ENCODE measurements at places on chromosomes 7 and 10. TPM values are rescaled to one million over a fixed set of nuclear protein-coding genes. Genes with fewer than 3 reads are reported as not detected.

Gene CDH23
- total RNA-seq, result 0.06 TPM

Gene STK32C
- total RNA-seq, result 12.6 TPM

Gene PILRA
- not detected for total RNA-seq

Gene HOXA6
- 2.1 TPM for total RNA-seq

Gene EGR2
- 0.13 TPM for total RNA-seq

Gene NKX1-2
- total RNA-seq, result not detected

Gene PIK3CG
- not detected for total RNA-seq

Gene VWA2
- total RNA-seq, result not detected

Gene OR2A12
- total RNA-seq, result not detected

Gene TRIM4
- total RNA-seq, result 32.5 TPM

Gene MNX1
- not detected for total RNA-seq

Gene MTURN
- total RNA-seq, result 18.8 TPM

Gene CCL26
- total RNA-seq, result not detected

Gene CACNB2
- total RNA-seq, result not detected

Gene ACTR3C
- total RNA-seq, result not detected

Gene CTTNBP2
- total RNA-seq, result 7.5 TPM

Gene NACAD
- 2.9 TPM for total RNA-seq

Gene SPDYE6
- not detected for total RNA-seq

Gene SPDYE16
- not detected for total RNA-seq

Gene CHAT
- not detected for total RNA-seq

Gene UFSP1
- 7.6 TPM for total RNA-seq

Gene BAIAP2L1
- total RNA-seq, result 2.9 TPM

Gene NODAL
- total RNA-seq, result not detected

Gene FOXI2
- total RNA-seq, result not detected

Gene OPALIN
- not detected for total RNA-seq

All from LHCN-M2 (cell line).